ENCODE measurements at places on chromosomes 12 and 14.

- no peak for DNase-seq
These were observed 22.8 kb upstream of the MMP17 start for GRCh38 chr12:131805421-131805820.

- DNase-seq: no peak
These were observed 40.2 kb upstream of the OTOGL start for GRCh38 chr12:80059102-80059501.

DNA sequence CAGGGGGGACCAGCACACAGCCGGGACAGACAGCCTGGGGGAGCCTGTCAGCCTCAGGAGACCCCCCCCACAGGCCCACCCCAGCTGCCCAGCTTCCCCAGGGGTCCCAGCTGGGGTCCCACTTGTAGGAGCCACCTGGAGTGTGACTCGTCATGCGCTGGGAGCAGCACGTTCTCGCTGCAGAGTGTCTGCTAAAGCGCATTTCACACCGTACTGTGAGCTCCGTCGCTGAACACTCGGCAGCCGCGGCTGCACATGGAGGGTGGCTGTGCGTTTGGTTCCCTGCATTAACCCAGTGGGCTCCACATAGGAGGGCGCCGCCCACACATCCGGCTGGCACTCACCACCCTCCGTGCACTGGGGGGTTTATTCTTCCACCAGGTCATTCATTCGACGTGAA, 56.7 kb downstream of the FBRSL1 start:
- DNase-seq: no peak

- no peak for DNase-seq
These were observed 6.7 kb downstream of the CLEC12A start for GRCh38 chr12:9977916-9978315.

DNA sequence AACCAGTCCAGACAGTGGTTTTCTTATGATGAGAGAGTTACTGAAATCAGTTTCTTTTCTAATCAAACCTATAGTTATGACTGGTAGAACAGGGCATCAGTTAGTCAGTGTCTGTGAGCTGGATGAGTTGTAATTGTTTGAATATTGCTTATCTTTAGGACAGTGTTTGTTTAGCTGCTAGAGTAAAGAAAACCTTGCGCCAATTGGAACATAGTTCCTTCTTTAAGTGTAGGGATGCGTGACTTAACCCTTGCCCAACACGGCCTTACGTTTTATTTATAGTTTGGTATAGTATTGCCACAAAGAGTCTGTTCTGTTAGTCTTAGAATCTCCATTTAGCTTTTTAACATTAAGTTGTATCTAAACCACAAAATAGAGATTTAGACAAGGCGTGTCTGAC, 572.6 kb downstream of the SLC16A7 start:
- DNase-seq: no peak

GRCh38 chr12:104411826-104412641, 44.7 kb upstream of the CHST11 start:
- no peak for DNase-seq

- DNase-seq: no peak
These were observed 1.2 kb downstream of the TARBP2 start for GRCh38 chr12:53502331-53502730.

GRCh38 chr12:28568704-28569103, 378.4 kb downstream of the CCDC91 start:
- DNase-seq: no peak

DNA sequence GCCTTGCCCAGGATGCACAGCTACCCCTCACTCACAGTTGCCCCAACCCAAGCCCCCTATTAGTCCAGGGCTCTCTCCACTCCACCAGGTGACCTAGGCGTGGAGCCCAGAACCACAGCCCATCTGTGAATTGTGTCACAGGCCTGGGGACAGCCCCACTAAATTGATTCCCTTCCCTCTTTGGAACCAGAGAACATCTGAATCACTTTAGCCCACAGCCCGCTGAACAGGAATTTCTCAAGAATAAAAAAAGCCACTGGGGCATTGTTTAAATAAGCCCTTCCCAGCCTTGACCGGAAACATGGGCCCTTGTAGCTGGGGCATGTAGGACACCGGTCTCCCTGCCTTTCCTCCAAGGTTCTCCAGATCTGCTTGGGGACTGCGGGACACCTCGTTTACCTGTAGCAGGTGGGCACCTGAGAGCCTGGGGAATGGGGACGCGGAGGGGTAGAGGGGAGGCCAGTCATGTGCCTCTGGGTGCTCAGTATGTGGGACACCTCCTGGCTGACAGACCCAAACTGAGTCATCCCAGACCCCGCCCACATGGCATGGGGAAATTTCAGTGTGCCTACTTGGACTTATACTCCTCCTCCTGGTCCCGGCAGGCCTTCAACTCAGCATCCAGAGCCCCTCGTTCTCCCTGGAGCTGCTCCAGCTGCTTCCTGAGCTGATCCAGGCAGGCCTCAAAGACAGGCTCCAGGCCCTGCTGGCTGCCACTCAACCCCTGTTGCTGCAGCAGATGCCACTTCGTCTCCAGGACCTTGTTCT, 1.3 kb downstream of the KRT78 start:
- no peak for DNase-seq

DNA sequence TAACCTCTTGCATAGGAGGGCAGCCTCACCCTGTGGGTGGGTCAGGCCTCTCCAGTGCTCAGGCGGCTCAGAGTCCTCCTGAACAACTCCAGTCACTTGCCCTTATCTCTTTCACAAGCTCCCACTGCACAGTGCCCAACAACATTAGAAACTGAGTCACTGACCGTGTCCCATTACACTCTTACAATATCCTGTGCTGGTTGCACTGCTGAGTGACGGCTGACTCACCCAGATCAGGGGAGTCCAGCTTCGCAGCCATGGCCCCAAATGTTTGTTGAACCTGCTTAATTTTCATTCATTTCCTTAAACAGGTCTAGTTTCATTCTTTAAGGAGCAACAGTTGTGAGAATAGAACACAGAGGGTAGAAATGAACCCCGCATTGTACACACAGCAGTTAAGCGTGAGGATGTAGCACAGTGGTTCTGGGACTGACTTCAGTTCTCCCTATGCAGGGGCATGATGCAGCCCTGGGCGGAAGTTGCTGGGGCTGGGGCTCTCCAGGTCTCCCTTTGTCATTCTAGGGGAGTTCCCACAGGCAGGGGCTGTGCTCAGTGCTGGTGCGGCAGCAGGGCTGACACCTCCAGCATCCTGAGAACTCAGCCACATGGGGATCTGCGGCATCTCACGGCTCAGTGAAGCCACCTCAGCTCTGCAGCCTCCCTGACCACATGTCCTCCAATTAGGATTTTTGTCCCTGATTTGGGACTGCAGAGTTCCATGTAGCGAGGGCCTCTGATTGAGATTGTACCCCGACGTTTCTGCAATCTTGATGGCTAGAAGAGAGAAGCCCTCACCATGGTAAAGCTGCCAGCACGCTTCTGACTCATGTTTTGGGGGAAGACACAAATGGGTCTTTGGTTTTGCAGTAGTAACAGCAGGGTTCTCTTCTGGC, 16.1 kb downstream of the GPR68 start:
- no peak for DNase-seq

DNA sequence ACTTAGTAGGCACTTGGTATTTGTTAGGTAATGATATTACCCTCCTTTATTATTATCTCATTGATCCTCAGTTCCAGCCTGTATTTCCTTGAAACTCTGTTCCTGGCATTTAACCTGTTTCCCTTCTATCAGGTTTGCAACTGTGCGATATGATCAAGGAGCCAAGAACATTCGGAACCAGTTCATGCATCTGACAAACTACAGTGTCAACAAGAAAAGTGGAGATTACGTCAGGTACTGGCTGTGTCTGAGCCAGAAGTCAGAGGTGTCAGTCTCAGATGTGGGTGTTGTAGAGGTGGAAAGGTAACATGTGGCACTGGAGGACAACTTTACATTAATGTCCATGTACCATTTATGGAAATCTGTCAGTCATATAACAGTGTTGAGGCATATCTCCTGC, 56.7 kb downstream of the TTLL5 start:
- DNase-seq: no peak

DNA sequence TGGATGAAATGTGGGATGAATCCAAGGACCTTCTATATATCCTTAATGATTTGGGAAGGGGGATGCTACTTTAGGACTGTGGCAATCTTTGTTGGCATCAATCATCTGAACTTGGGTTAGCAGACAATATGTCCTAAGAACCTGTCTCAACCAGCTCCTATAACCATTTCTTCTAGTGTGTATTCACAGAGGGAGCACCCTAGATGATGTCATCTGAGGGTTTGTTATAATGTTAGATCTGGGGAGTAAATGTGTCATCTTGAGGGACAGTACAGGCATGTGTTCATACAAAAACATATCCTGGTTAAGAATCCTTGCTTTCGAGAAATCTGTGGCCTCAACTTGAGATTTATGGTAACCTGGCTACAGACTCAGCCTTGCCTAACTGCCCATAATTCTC, 41.9 kb upstream of the NFKBIA start:
- no peak for DNase-seq

DNA sequence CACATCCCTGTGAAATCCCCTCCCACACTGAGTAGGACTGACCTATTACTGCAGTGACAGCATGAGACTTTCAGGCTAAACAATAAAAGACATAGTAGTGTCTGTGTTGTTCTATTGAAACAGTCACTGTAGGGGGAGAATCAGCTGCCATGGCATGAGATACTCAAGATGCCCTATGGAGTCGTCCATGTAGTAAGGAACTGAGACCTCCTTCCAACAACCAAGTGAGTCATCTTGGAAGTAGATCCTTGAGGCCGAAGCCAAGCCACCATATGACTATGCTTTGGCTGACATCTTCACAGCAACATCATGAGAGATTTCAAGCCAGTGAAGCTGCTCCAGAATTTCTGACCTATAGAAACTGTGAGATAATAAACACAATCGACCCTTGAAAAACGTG, 12.1 kb upstream of the LRP6 start:
- DNase-seq: no peak

DNA sequence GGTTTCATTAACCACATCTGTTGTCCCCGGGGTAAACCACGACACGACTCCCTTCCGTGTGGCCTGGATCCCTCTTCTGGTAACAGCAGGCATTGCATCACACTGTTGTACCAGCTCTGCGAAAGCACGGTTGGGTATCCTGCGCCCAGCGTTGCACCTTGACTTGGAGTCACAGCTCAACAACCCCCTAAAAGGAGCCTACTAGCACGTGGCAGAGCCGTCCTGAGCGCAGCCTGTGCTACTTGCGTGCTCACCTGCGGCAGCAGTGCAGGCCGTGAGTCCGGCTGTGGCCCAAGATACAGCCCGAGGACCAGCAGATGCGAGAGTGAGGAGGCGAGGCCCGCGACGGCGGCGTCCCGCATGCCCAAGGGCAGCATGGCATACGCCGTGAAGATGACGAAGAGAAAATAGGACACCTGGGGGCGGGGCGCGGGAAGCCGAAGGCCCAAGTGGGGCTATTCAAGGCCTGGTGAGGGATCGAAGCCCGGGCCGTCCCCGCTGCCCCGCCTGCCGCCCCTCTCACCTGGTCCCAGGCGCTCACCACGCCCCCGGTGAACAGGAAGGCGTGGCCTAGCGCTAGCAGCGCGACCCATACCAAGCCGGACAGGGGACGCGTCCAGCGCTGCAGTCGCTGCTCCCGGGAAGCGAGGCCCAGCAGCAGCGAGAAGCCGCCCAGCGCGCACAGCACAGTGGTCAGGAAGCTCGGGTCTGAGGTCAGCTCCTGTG, 2.4 kb downstream of the ADCY4 start:
- DNase-seq: peak; percentile 64

- DNase-seq: no peak
These were observed 140.8 kb upstream of the PZP start for GRCh38 chr12:9348906-9349518.

- DNase-seq: no peak
These were observed 365 bp downstream of the CCDC59 start for GRCh38 chr12:82357845-82358199.

- peak; percentile 72 for DNase-seq
These were observed 242.1 kb downstream of the CACNA1C start for GRCh38 chr12:2294651-2295475.

DNA sequence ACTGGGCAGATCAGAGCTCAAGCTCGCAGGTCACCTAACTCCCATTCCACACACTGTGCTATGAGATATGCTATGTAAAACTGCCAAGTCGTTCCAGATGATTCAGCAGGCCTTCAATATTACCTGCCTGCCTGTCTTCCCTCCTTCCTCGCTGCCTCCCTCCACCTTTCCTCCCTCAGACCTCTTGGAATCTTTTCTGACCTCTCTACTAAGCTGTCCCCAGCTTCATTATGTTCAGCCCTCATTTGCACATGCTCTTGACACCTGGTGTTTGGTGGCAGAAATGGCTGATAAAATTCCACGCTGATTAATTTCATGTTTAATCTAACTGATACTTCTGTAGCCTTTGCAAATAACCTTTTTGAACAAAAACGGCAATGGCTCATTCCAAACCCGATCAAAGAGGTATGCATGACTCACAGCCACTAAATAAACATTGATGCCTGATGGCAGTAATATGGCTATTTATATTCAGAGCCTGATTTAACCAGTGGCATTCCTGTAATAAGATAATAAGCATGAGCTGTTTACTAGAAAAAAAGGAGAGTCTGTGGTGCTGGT, 130.8 kb upstream of the EGLN3 start:
- no peak for DNase-seq

DNA sequence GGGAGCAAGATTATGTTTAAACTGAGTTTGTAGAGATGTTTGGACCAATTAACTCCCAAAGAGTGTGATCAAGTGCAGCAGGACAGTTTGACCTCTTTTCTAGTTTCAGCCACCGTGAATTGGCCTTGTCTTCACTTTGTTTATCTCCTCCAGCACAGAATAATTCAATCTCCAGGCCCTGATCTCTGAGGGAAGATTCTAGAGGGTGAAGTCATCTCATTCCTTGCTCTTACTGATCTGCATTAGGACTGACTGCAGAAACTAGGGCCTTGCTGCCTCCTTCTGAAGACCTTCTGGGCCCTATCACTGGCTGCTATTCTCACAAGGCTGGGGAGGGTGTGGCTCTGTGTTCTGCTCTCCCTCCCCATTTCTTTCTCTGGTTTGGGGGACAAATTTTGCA, 29.4 kb downstream of the C12orf75 start:
- no peak for DNase-seq

DNA sequence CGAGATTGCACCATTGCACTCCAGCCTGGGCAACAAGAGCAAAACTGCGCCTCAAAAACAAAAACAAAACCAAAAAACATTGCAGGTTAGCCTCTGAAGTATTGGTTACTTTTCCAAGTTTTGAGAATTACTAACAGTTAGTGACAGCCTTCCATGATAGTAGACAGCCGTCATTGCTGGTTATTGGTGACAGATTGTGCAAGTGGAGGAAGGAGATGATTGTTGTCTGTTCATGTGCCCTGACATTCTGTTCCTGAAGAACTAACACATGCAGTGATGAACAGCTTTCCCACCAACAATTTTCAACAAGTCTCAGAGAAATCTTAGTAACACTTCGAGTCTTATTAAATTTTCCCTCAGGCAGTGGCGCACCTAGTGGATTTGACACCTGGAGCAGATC, 89.3 kb upstream of the NAP1L1 start:
- DNase-seq: no peak
